ENCODE measurements at places on chromosomes 7 and 10.

GRCh38 chr10:123784646-123785045 is 107.0 kb downstream of the CPXM2 start:
- DNase-seq = no peak

- DNase-seq = no peak
These were observed 25.7 kb upstream of the ENTPD1 start for GRCh38 chr10:95730233-95730632.

DNA sequence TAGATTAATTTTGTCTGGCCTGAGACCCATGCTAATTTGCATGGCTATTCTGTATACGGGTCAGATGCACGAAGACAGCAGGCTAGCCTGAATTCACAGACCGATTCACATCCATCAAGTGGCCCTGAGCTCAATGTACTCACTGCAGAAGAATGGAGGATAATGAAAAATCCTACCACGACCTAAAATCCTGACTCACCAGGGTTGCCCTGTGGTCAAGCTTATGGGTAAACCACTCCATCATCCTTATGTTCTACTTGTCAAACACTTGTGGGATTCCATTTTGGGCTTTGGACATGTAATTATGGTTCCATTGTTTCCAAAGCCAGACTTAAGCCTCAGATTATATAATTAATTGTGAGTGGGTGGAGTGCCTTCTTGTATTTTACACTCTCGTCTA is 110.4 kb upstream of the ZNF438 start:
- DNase-seq = no peak

- DNase-seq = no peak
These were observed 125.9 kb downstream of the HIPK2 start for GRCh38 chr7:139651914-139652313.

DNA sequence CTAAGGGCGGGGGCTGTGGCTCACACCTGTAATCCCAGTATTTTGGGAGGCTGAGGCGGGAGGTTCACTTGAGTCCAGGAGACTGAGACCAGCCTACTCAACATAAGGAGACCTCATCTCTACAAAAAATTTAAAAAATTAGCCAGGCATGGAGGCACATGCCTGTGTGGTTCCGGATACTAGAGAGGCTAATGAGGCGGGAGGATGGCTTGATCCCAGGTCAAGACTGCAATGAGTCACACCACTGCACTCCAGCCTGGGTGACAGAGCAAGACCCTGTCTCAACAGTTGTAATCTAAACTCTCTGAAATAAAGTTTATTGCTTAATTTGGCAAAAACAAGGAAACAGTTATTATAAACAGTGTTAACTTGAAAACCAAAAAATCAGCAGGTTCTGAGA is 123.3 kb downstream of the USP6NL start:
- no peak for DNase-seq

GRCh38 chr7:45255187-45255586 is 97.6 kb downstream of the RAMP3 start:
- DNase-seq = no peak

DNA sequence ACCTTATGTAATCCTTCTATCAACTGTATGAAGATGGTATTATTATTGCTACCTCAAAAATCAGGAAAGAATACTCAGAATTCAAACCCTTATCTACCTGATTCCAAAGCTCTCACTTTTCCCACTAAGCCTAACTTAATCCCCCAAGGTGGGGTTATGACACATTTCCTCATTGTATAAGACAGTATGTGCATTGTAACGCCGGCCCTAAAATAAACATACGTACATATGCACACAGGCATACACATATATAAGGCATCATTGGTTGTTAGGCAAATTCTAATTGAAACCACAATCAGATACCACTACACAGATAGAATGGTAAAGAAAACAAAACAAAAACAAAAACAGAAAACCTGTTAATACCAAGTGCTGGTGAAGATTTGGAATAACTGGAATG is 556.5 kb downstream of the INHBA start:
- no peak for DNase-seq

DNA sequence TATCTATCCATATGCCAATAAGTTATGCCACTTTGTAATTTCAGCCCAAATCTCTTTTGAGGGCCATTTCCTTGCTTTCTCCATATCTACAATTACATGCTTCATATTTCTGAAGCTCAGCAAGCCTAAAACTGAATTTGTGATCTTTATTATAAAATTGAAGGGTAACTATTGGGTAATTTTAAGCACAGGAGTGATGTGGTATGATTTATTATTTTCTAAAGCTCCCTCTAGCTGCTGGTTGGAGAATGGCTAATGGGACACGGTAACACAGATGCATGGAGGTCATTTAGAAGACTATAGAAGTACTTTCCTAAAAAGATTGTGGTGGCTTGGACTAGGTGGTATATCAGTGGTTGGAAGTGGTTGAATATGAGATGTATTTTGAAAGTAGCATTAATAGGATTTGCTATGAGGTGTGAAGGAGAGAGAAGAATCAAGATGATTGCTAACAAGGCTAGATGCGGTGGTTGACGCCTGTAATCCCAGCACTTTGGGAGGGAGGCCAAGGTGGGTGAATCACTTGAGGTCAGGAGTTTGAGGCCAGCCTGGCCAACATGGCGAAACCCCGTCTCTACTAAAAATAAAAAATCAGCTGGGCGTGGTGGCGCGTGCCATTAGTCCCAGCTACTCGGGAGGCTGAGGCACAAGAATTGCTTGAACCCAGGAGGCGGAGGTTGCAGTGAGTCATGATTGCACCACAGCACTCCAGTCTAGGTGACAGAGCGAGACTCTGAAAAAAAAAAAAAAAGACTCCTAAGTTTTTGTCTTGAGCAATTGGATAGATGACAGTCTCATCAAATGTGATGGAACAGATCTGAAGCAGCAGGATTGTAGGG is 13.9 kb downstream of the KLHDC10 start:
- DNase-seq = no peak

DNA sequence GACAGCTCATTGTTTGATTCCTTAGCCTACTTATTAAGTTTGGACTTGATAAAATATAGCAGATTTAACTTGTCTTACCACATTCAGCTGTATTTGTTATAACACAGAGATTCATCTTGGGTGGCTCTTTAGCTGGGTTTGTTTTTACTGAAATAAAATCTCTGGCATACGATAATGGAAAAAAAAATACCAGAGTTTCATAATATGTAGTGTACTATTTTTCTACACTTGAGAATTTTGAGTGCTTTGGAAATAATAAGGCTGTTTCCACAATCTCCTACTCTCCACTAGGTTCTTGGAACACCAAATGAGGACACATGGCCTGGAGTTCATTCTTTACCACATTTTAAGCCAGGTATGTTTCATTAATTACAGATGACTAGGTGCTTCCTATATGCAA is 218.6 kb upstream of the FZD1 start:
- DNase-seq = no peak

DNA sequence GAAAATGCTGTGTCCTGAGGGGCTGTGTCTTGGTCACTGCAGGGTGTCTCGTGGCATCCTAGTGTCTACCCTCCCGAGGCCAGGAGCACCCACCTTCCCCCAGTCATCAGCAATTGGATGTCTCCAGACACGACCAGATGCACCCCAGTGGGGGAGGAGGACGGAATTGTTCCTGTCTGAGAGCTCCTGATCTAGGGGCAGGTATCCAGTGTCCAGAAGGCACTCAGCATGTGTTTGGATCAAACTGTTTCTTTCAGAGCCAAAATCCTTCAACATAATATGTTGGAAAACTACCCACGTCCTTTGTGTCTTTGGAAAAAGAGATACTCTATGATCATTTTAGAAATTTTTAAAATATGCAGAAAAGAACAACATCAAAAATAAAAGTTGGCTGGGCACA is 16.9 kb downstream of the PRKRIP1 start:
- no peak for DNase-seq

DNA sequence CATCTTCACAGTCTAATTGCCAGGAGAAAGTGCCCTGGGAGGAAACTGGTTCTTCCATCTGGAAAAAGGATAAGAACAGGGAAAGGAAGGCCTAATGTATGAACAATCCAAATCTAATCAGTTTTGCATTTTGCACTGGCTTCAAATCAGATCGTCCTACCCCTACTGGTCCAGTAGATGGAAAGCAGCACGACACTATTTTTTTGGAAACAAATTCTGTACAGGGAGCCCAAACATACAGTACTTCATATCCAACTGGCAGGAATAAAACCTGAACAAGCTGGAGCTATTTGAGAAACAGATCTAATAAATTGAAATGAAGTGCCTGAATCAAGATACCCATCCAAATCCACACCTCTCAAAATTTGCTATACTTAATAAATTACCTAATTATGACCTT is 36.5 kb downstream of the ETV1 start:
- DNase-seq = no peak

GRCh38 chr10:126041804-126042231 is 145.5 kb downstream of the FANK1 start:
- DNase-seq = peak; percentile 65

DNA sequence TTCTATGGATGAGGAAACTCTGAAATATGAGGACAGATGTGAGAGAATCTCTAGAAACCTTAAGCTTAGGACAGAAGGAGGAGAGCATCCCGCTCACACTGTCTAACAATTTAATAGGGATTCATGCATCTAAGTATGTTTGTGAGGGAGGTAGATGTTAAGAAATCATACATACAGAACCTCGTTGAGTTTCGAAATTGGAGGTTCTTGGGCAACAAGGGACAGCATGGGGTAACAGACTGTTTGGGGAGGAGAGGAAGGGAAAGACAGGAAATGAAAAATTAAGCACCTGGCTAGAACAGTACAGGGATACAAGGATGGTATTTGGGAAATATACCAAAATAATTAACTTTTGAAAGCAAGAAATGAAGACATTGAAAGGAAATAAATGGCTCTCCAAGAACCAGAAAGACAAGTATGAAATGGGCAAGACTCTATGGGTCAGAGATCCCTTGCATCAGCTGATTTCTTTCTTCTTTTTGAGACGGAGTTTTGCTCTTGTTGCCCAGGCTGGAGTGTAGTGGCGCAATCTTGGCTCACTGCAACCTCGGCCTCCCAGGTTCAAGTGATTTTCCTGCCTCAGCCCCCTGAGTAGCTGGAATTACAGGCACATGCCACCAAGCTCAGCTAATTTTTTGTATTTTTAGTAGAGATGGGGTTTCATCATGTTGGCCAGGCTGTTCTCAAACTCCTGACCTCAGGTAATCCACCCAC is 207.9 kb downstream of the CTNNA3 start:
- no peak for DNase-seq

DNA sequence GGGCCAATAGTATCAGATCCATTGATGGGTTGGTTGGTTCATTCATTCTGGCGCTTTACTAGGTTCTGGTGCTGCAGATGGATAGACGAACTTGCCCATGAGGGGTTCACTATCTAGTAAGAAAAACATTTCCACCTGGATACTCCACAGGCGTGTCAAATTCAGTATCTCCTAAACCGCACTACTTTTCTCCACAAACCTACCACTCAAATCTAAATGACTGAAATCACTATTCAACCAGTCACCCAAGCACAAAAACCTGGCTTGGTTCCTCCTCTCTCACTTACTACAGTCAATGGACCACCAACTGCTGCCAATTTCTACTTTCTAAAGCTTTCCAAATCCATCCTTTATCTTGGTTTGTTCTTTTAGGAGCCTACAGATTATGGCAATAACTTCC is 572 bp downstream of the AGK start:
- no peak for DNase-seq

GRCh38 chr7:48548667-48549066 is 375.7 kb upstream of the CDC14C start:
- no peak for DNase-seq

- no peak for DNase-seq
These were observed 227.9 kb downstream of the WDR37 start for GRCh38 chr10:1284076-1284475.

All from SHP77 (cell line).